Stimulated activated CD8-positive, alpha-beta memory T cell treated with anti-CD3 and anti-CD28 coated beads, Interleukin-4, amount 100 ng/mL, for 4 hours (primary cell): ENCODE measurements at places on chromosomes 3 and 15.

- no peak for DNase-seq
Measured at GRCh38 chr15:59662260-59662659, 4.9 kb upstream of the GTF2A2 start.

DNA sequence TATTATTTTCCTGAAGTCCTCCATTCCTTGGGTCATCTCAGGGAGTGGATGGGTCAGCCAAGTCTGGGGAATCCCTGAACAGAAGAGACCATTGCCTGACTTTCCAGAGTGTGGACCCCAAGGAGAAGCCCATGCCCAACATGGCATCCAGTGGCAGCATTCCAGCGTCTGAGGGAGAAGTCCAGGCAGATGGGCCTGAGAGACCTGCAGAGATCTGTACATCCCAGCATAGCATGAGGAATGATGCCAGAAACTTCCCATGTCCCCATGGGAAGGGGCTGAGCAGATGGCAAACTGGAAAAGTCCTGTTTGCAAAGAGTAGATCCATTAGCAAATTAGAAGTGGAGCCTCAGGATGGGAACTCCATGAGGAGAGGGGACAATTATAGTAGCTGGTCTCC, 17.6 kb upstream of the COLQ start:
- DNase-seq: no peak

DNA sequence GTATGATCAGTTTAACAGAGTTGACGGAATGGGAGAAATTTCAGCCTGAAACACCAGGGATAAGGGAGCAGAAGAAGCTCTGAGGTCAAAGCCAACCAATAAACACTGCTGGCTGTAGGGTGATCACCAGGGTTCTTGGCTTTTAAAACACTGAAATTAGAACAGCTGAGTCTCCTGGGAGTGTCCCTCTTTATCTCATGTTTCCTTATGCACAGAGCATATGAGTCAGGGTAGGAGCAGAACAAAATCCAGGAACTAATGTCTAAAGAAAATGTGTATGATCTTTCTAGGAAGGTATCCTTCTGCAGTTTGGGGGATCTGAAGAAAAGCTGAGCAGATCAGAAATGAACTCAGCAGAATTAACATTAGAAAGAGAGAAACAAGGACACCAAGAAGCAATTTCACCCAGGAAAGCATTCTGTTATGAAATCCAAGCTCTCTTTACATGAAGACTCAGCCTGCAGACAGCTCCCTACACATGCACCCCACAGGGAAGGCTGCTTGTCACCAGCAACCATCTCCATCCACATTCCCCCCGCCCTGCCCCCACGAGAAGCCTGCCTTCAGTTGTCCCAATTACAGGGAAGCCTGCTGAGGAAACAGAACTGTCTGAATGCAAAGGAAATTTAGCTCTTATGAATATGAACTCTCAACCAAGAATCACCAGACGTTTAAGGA, 469.7 kb downstream of the PDCD6IP start:
- no peak for DNase-seq

DNA sequence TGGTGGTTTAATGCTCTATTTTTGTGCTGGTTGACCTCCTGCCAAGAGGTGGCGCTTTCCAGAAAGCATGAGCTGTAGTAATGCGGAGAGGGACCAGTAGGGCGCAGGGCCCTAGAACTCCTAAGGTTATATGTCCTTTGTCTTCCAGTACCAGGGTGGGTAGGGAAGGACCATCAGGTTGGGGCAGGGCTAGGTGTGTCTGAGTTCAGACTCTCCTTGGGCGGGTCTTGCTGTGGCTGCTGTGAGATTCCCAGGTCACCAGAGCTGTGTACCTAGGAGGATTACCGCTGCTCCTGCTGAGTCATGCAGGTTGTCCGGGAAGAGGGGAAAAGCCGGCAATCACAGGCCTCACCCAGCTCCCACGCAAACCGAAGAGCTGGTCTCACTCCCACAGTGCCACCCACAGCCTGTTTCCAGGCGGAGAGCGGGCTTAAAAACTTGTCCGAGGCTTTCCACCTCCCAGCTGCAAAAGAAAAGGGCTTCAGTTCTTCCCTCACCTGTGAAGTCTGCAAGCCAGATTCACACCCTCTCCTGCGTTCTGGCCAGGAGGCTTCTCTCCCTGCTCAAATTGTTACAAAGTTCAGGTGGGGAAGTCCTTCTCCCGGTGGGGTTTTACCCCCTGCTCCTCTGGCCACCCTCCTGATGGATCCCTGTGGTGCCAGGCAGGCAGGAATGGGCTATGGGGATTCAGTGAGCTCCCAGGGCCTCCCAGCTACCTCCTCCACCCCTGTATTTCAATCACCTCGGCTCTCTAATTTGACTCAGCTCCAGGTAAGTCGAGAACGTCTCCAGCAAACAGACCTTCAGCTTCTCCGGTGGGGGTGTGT, 37.7 kb upstream of the BCHE start:
- DNase-seq: no peak

GRCh38 chr3:32216172-32216783, 22.2 kb upstream of the CMTM8 start:
- no peak for DNase-seq

- no peak for DNase-seq
Measured at GRCh38 chr15:28952666-28953491, 67.1 kb downstream of the APBA2 start.

DNA sequence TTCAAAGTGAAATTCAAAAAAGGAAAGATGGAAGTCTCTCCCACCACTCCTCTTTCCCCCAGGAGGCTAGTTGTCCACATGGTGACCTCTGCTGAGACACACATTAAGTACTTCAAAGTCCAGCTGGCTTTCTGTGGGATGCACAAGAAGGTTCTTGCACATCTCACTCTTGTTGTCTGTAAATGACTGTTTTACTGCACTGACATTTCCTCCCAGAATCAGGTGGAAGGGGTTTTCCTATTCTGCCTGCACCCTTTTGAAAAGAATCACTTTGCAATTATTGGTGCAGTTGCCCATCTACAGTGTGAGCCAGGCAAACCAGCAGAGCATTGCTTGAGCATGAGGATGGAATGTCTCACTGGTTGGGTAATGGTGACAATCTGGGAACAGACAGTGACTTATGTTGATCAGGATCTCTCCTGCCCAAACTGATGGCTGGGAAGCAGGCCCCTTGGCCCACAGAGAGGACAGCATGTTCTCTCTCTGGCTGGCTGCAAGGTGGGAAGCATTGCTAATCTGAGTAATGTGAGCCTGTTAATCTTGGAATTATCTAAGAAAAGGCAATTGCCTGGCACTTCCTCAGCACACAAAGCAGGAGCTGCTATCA, 347.7 kb upstream of the SATB1 start:
- no peak for DNase-seq

DNA sequence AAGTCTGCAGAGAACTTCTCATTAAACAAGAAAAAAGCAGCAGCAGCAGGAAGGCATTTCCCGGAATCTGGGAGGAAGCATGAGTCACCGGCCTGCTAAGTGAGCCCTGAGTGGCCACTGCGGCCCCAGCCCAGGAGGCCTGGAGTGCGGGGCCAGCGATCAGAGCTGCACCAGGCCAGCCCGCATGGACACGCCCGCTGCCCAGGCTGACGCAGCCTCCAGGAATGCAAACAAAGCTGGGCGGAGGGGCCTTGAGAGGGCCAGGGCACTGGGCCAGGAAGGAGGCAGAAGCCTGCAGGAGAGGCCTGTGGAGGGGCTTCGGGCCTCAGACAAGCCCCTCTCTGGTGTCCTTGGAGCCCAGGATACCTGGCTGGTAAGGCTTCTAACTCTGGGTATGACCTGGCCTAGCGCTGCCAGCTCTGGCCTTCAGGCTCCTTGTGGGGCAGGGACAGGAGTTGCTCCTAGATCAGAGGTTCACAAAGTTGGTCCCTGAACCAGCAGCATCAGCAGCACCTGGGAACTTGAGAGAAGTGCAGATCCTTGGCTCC, 101.2 kb downstream of the SMAD6 start:
- no peak for DNase-seq

DNA sequence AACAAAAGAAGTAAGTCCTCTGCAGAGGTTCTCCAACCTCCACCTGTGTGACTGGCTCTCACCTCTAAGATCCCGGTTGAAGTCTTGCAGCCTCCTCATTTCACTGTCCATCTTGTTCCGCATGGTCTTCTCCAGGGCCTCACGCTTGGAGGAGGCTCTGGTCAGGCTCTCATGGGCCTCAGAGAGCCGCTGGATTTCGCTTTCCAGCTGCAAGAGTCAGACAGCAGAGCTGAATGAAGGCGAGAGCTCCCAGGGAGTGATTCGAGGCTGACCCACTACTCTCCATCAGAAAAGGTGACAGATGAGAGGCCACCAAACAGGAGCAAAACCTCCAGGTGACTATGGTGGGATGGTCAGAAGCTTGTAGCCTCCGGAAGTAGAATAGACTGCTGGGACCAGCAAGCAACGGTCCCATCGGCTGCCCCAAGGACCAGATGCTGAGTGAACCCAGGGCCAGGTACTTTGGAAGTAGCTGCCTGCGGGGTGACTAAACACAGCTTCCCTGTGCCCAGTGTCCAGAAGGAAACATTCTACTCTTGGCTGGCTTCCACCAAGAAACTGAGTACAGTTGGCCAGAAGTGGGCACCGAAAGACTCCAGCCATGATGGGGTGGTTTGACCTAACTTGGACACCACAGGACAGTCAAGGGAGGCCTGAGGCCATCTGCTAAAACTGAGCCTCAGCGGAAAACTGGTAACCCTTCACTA, 7.9 kb downstream of the AMOTL2 start:
- DNase-seq: no peak

DNA sequence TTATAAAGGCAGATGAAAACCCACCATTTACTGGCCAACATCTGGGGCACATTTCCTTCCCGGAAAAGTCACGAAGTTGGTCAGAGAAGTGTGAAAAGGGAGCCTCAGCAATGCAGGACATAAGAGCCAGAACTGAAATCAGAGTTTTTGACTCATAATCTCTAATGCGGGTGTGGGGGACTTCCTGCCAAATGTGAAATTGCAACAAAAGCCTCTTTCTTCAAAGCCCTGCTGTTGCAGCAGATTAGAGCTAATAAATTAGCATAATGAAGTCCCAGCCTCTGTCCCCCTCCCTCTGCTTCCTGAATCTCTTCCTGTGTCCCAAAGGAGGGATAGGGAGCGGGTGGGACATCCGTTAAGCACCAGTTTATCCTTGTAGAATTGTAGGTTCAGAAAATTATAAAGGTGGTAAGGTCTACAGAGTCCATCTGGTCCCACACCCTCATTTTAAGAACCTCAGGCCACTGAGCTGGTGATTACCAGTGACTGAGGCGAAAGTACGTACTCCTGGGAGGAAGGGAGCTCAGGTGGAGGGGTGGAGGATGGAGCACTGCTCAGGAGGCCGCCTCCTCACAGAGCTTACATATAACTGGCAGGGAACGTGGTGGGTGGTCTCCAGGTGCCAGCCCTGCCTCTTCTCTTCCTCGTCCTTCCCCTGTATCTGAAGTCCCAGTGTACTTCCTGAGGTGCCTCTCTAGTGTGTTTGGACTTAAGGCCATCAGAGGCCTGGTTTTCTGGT, 35.0 kb downstream of the ST6GAL1 start:
- no peak for DNase-seq

GRCh38 chr15:66569461-66570137, 3.8 kb upstream of the LCTL start:
- DNase-seq: no peak

DNA sequence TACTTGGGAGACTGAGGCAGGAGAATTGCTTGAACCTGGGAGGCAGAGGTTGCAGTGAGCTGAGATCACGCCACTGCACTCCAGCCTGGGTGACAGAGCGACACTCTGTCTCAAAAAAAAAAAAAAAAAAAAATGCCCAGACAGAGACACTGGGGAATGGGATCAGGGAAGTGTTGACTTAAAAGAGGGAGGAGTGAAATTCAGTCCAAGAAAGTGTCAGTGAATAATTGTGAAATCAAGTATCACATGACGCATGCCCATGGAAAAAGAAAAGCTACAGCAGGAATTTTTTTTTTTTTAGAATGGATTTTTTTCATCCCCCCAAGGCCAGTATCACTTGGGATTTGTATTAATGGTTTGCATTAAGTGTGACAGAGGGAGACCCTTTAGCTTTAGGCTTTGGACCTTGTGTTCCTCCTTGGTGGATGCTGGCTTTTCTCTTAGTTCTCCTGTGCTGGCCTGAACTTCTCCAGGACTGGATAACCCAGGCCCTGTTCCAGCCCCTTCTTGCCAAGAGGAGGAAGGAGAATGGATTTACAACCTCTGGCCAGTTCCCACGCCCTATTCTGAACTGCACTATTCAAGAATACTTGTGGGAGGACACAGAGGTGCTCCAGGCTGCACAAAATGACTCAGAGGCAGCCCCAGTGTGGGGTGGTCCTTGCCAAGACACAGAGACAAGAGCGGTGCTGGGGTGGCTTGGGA, 36.7 kb upstream of the ZNF774 start:
- no peak for DNase-seq

DNA sequence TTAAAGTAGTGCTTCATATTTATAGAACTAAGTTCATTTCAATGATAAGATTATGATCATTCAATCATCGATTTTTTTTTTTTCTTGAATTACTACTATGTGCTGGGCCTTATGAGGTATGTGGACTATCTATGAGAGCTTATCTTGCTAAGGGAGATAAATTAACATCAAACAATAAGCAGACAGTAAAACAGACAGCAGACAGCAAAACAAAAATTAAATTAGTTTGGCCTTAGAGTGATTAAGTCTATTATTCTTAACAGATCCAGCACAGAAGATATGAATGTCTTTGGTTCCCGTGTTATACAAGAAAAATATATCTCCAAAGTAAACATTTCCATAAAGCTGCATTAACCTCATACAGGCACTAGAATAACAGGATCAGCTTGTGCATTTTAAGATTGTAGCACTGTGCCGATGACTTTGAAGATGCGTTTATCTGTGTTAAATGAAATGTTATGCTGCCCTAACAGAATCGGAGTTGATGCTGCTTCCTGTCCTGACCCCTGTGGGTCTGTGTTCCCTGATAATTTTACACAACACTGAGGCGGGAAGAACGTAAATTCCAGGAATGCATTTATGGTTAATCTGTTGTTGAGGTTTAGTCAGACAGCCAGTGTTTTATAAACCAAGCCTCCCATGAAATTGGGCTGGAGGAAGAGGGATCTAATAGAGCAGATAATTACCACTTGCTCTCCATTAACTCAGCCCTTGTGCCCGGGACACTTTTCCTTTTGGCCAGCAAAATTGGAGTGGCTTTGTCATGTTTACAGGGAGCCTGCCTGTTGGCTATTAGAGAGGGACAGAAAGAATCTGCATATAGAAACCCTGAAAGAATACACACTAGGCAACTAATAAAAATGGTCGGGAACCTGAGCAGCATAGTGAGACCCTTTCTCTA, 80.8 kb downstream of the GHSR start:
- no peak for DNase-seq

DNA sequence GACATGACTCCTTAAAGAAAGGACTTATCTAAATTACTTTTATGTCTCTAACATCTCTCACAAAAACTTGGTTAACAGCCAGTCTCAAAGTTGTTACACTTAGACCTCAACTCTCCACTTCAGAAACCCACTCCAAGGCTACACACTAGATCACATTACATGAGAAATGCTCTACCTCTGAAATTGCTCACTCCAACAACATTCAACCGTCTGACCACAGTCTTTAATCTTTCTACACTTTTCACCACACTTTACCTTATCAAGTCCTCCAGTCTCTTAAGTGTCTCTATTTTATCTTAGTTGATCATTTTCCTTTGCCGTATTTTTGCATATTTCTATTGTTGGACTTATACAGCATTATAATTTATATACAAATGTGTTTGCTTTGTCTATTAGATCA, 5.8 kb downstream of the SLC12A6 start:
- DNase-seq: no peak
